ENCODE measurements at places on chromosomes 11 and 22. TPM values are rescaled to one million over a fixed set of nuclear protein-coding genes. Genes with fewer than 3 reads are reported as not detected.

MS4A14 gene
- total RNA-seq, result not detected

DKK3 gene
- 189 TPM for total RNA-seq

DNA sequence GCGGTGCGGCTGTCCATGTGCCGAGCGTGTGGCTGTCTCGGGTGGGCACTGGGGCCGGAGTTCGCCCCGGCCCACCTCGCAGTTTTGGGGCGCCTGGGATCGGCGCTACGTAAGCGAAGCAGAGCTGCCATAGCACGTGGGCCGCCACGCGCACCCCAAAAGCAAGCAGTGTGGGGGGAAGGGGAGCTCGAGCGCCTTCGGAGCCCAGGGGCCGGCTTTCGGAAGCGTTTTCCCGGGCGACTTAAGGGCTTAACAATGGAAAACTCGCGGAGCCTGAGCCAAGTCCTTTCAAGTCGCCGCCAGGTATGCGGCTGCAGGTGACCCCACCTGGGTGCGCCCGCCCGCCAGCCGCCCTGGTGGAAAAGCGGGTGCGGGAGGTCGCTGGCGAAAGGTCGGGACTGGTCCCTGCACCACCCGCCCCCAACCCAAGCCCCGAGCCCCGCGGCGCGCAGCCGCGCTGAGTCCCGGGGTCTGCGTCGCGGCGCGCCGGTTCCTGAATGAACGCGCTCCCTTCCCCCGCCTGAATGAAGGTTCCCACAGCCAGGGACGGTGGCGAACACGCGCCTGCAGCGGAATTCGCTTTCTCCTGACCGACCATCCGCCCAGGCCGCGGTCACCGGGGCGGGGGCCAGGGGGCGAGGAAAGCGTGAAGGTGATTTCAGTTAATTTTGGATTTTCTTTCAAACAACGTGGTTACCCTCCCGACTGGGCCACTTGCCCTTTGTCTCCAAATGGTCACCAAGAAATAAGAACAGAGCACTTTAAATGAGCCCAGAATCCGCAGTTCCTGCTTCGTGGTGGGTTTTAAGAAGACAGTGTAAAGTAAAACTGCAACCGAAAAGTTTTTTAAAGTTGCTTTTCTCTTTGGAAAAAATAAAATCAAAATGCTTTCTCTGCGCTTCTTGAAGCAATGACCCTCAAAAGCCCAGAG is 2.8 kb upstream of the CCND1 start:
- DNase-seq, result peak; percentile 87

GRCh38 chr11:105860105-105860504 is 161.9 kb downstream of the MSANTD4 start:
- DNase-seq, result no peak

DEFB131B gene
- not detected for total RNA-seq

- DNase-seq, result no peak
Observed at GRCh38 chr11:38718049-38718448, 2120.0 kb upstream of the RAG2 start.

- DNase-seq, result no peak
Observed at GRCh38 chr11:36345084-36345511, 49.0 kb downstream of the PRR5L start.

- peak; percentile 7 for DNase-seq
Observed at GRCh38 chr22:17368554-17369438, 464 bp upstream of the CECR2 start.

- no peak for DNase-seq
Observed at GRCh38 chr11:109734566-109734965, 312.6 kb downstream of the C11orf87 start.

- no peak for DNase-seq
Observed at GRCh38 chr11:23780231-23780630, 716.6 kb upstream of the LUZP2 start.

DNA sequence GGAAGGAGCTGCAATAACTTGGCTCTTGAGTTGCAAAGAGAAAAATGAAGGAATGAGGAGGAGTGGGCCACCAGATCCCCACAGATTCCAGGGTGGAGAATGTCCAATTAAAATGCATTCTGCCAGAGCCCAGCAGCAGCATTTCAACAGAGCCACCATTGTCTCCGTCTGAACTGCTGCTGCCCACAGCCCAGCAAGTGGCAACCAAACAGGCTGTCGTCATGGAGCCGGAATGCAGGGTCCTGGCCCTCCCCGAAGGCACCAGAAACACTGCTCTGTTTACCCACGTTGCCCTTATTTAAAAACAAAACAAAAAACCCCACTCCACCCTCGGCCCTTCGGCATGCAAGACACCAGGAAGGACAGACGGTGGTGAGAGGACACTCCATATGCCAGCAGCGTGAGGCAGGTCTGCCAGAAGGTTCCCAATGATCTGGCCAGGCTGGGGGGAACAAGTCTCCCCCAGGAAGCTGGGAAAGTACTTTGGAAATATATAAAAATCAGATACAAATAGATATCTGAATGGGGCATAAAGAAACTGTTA is 32.5 kb downstream of the PLEKHA7 start:
- peak; percentile 43 for DNase-seq

ACCSL gene
- total RNA-seq, result not detected

DNA sequence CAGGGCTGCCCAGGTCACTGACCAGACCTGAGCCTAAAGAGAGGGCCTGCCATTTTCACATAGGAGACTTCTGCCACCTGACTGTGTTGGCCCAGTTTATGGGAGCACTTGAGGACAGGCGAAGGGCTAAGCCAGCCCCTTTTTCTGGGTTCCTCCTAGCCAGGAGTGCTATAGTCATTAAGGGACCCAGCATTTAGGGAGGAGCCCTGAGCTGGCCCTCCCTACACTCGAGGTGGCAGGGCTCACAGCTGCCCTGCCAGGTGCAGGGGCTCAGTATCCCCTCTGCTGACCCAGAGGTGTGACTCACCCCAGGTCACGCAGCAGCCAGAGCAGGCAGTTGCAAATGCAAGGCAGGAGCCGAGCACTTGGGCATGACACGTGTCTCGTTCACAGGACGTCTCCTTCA is 86.3 kb upstream of the CRYBB3 start:
- no peak for DNase-seq
